Body of pancreas (tissue), 4 donors: ENCODE measurements at places on chromosomes 6 and 20. TPM values are rescaled to one million over a fixed set of nuclear protein-coding genes. Genes with fewer than 3 reads are reported as not detected.
A peak's percentile ranks its signal among the peaks of the same experiment; 100 is the strongest.

- no peak for DNase-seq
Measured at GRCh38 chr6:73107016-73107415, 118.3 kb downstream of the KHDC1L start.

MUCL3 gene
- total RNA-seq, result under 0.01 TPM

PLTP gene
- 198 TPM for total RNA-seq

- no peak for DNase-seq
Measured at GRCh38 chr6:17957086-17957485, 30.3 kb downstream of the KIF13A start.

DNA sequence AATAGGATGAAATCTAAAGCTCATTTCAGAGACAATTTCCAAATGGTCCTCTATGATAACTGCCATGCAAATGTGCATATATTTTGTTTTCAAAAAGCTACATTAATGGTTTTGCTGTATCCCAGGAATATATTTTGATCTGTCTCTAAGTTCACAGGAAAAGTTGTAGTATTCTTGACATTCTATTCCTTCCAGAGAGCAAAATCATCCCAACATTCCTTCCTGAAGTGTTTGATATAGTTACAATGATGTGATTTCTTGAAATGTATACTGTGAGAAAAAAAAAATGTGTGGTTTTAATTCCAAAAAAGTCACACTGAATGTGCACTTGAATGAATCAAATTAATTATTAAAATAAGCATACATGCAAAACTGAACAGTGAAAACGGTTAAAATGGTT, 996.0 kb upstream of the CITED2 start:
- no peak for DNase-seq

- no peak for DNase-seq
Measured at GRCh38 chr20:58657986-58658385, 6.9 kb downstream of the STX16 start.

ARMC2 gene
- total RNA-seq, result 0.66 TPM

DNA sequence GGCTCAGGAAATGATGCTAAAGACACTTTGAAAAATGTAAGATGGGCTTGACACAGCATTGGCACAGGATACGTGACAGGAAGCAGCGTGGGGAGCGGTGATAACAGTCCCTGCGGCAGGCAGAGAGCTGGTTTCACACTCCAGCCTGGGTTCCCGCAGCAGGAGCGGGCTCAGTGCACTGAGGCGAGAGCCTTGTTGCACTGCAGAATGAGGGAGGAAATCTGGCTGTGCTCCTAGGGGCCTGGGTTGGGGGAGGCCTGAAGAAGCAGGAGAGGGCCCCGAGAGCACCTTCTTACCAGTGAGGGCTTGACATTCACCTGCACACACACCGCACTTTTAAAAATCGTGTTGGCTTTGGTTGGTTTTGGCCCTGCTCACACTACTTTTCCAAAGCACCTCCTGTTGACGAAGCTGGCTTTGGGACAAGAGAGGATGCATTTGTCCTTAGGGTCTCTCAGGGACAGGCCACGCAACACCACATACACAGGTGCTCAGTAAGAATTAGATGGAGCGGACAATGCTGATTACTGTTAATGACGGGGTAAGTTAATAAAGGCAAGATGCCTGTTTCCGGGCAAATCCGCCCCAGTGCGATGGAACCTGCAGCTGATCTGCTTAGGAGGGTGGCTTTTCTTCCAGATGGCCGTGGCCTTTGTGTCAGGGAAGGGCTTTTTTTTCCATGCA, 49.4 kb upstream of the ARMC2 start:
- DNase-seq, result no peak

DNA sequence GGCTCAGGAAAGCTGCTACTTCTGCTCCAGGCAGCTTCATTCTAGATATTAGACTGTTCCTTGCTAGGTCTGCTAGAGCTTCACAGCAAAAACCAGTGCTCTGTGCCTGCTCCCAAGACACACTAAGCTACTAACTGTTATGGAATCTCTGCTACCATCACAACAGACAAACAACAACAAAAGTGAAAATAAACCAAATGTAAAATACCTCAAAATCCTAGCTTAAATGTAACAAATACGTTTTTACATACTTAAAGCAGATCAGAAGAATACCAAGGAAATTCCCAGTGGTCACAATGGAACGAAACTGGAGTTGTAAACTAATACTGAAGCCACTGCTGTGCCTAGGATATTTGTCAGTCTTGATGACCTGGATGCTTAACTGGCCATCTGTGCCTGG, 84.6 kb upstream of the EZR start:
- DNase-seq, result no peak

DNA sequence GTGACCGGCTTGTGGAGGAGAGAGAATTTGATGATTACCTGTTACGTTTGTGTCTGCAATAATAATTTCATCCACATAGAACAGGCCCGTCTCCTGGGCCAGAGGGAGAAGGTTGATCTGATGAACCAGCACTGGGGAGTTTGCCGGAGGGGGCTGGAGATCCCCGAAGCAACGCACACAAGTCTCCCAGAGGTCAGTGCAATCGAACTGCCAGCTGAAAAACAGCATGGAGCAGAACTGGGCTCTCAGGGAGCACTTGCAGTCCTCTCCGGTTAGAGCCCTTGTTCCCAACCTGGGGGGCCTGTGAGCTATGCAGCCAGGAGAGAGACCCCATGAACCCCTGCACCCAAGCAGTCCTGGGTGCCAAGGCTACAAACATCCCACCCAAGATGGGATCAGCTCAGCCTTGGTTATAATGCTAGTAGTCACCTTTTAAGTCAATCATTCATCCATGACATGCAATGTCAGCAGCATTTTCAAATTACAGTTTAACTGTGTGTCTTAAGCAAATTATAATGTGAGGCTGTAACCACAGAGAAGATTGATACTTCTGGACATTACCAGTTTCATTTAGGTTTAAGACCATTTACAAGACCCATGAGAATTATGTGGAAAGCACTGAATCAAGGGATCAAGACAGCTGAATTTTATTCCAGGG, 34.2 kb downstream of the PKHD1 start:
- no peak for DNase-seq

DNA sequence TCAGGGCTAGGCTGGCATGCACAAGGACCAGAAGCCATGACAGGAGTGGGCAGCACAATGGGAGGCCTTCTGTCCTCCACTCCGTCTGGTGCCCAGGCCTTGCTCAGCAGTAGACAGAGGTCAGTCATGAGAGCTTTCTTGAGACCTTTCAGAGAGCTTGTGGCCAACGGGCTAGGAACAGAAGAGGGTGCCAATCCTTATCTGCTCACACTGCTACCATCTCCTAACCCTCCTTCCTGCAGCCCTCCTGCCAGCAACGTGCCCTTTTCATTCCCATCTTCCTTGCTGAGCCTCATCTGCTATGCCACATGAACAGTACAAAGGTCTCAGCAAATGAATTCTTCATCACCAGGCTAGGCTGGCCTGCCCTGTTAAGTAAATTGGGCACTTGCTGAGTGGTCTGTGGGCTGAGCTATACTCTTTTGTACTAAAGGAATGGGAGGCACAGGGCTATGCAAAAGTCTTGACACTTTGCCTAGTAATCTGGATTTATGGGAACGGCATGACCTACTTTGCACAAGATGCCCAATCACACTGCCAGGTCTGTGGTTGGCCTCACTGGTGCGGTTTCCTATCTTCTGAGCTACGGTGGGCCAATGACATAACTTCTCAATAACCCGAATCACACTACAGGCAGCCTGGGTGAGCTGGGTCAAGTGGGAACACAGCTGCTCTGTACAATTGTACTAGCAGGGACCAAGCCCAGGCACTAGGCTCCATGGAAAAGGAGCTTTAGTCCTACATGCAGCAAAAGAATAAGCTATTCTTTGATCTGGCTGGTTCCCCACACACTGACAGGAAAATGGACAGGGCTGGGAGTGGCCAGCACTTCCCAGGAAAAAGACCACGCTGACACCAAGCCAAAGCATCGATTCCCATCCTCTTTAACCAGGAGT, 47.8 kb downstream of the ELOVL5 start:
- no peak for DNase-seq

RPRD1B gene
- 8.8 TPM for total RNA-seq

RAET1L gene
- not detected for total RNA-seq

GRCh38 chr6:100230115-100230952, 234.4 kb downstream of the SIM1 start:
- DNase-seq, result no peak

DNA sequence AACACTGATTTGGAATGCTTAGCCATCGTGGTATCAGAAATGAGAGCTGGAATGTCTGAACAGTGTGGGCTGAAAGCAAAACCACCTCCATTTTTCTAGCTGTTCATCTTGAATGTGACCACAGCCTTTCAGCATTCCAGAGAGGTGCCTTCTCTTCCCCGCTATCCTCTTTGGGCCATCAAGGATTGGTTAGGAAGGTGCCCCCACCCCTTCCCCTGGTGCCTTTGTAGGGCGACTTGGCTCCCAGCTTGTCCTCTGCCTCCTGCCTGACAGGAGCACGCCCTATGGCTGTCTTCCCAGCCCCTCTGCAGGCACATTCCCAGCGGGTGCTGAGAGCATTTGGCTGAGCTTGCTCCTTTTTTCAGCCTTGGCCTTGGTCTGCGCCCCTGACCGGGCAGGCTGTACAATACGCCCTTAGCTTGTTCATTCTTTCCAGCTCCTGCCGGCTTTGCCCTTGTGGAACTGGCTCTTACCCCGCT, 97.5 kb downstream of the ARMC2 start:
- DNase-seq, result peak; percentile 78

DNA sequence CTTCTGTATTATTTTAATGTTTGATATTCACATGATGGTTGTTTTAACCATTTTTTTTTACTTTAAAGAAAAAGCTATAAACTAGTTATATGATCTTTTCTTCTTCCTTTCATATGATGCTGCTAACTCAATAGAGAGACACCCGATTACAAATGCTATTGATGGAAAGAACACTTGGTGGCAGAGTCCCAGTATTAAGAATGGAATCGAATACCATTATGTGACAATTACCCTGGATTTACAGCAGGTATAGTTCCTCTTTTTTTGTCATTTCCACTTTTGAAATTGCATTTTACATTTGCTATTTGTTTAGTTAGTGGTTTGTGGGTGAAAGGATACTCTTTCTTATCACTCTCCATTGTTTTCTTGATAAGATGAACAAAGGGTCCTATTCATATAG, 176.7 kb downstream of the LAMA2 start:
- no peak for DNase-seq

PKIG gene
- 43.6 TPM for total RNA-seq

DNA sequence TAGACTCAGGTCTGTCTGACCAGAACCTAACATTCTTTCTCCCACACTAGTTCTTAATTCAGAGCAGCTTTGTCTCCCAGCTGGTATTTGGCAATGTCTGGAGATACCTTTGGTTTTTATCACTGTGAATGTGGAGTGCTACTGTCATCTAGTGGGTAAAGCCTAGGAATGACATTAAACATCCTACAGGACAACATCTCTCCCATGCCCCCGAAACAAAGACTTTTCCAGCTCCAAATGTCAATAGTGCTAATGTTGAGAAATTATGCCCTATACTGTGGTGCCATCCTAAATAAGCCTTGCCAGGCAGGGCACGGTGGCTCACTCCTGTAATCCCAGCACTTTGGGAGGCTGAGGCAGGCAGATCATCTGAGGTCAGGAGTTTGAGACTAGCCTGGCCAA, 4.2 kb upstream of the TTPAL start:
- no peak for DNase-seq
